ENCODE measurements at places on chromosomes 4 and X.

DNA sequence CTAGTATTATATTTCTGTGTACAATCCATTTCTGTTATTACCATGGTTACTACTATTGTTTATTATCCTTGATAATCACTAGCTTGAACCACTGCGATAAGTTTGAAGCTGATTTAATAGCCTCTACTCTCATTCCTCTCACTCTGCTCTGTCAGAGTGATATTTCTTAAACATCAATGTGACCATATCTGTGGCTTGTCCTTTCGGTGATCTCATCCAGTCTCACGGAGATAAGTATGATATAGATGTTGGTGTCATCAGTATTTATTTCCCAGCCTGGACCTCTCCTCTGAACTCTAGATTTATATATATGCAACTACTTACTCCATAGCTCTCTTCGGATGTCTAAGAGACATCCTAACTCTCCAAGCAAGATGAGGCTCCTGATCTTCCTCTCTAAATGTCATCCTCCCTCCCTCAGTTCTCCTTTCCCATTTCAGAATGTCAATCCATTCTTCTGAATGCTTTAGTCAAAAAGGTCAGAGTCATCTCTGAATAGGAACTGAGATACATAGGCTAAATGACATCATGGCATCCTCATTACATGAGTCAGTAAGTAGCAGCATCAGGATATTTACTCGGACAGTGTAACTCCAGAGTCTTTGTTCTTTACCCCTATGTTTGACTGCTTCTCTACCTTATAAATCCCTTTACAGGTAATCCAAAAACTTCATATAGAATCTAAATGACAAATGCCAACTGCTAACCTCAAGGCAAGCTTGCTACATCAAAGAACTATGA lies 129.5 kb downstream of the PACRGL start:
- DNase-seq, result no peak

GRCh38 chrX:17374619-17375366 lies at the start of gene NHS:
Gene NHS, plus strand, starts transcription at chrX:17375200. Its CDS starts 558 bp downstream, at chrX:17375758.
- no peak for DNase-seq

- no peak for DNase-seq
These were observed 9.5 kb upstream of the CENPE start for GRCh38 chr4:103207673-103208072.

- no peak for DNase-seq
These were observed 231.7 kb upstream of the PPARGC1A start for GRCh38 chr4:24121395-24122175.

- DNase-seq, result no peak
These were observed 273.7 kb upstream of the NOCT start for GRCh38 chr4:138741766-138742377.

- no peak for DNase-seq
These were observed 201.8 kb downstream of the SOWAHB start for GRCh38 chr4:76696109-76696508.

GRCh38 chrX:81202943-81203342 lies 1.0 kb downstream of the SH3BGRL start:
- no peak for DNase-seq

DNA sequence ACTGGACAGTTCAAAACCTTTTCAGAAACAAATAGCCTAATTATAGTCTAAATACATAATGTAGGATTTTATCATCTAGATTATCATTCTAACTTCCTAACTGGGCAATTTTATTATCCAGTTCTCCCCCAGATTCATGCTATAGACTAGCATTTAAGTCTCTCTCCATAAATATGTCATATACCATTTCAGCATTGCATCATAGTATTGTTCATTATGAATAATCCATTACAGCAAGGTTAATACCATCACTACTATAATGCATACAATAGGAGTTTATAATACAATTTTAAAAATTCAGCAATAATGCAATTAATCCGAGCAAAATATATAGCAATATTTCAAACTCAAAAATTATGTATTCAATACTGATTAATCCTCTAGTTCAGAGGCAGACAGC lies 77.4 kb downstream of the PDGFC start:
- DNase-seq, result no peak

DNA sequence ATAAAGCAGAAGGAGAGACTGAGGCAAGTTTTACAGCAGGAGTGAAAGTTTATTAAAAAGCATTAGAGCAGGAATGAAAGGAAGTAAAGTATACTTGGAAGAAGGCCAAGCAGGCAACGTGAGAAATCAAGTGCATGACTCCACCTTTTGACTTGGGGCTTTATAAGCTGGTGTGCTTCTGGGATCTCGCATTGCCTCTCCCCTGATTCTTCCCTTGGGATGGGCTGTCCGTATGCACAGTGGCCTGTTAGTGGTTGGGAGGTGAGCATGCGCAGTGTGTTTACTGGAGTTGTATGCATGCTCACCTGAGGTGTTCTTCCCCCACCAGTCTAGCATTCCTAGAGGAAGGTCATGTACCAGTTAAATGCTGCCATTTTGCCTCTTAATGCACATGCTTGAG lies 29.1 kb upstream of the C1QTNF7 start:
- DNase-seq, result no peak

GRCh38 chr4:54439831-54440243 lies 210.7 kb downstream of the PDGFRA start:
- DNase-seq, result no peak

- no peak for DNase-seq
These were observed 42.4 kb downstream of the KDM6A start for GRCh38 chrX:44915361-44915868.

DNA sequence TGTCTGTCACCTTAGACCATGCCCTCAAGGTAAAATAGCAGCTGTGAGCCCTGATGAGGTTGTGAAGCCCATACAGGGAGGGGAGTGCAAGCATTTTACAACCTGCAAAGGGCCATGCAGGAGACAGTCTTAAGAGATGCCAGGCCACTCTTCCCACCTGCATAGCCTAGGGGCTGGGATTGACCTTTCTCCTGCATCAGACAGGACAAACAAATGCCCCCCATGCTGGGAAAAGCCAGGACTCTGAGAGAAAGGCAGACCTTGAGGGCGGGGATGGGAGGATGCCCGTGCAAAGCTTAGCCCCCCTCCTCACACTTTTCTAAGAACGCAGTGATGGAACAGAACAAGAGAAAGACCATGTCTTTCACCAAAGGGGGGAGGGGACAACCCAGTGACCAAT lies 137.9 kb upstream of the MAMLD1 start:
- no peak for DNase-seq

- DNase-seq, result no peak
These were observed 47.0 kb upstream of the SCOC start for GRCh38 chr4:140326395-140326993.

DNA sequence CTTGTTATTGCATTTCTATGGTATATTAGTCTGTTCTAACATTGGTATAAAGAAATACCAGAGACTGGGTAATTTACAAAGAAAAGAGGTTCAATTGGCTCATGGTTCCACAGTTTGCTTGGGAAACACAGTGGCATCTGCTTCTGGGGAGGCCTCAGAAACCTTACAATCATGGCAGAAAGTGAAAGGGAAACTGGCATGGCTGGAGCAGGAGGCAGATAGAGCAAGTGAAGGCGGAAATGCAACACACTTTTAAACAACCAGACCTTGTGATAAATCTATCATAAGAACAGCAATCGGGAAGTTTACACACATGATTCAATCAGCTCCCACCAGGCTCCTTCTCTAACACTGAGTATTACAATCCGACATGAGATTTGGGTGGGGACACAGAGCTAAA lies 346.6 kb upstream of the GNPDA2 start:
- DNase-seq, result no peak

DNA sequence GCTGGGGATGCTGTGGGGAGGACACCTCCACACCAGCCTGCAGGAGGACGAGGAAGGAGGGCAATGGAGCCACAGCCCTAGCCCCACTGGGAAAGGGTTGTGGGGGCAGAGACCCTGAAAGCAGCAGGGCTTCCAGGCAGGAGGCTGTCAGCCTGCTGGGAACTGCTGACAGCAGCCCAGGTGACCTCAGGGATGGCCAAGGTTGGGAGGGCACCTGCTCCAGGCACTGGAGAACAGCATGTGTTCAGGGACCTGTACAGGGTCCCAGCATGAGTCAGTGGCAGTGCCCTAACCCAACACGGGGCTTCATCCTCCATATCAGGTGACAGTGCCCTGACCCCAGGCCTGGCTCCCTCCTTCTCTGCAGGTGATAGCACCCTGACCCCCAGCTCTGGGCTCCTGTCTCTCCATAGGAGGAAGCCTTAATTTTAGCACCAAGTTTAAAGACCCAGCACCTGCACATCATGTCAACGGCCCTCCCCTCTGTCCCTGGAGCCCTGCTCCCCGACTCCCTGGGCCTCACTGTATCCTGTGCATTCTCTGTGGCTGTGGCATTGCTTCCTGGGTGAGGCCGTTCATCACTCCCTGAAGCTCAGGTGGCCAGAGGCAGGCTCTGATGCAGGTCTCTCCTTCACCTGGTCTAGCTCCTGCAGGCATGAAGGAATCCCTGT lies 66.3 kb downstream of the CRMP1 start:
- DNase-seq, result no peak

DNA sequence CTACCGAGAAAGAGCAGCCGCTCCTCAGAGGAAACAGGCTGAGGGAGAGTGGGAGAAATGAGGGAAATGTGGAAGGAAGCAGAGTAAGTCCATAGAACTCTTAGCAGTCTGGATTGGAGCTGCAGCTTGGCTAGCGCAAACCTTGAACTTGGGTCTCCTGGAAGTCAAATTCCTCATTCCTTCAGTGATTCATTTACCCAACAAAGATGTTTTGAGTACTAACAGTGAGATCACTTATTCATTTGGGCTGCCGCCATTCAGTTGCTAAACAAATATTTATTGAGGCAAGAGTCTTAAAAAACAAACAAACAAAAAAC lies 51.5 kb downstream of the SEL1L3 start:
- no peak for DNase-seq

GRCh38 chr4:168584321-168584771 lies 87.5 kb downstream of the PALLD start:
- no peak for DNase-seq

DNA sequence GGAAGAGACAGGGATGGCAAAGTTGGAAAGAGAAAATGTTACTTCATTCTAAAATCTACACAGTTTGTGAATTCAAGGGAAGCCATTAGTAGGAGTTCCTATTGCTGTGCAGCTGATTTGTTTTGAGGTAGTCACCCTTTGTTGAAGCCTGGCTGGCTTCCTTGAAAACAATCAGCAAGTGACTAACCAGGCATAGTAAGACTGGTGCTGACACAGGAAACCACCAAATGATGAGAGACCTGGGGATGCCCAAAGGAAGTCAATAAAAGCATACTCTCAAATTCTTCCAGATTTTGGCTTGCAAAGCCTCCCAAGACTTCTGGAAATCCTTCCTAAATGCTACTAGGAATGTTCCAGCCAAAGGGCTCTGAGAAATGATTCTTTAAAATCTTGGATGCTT lies 23.9 kb upstream of the PRDM8 start:
- no peak for DNase-seq

DNA sequence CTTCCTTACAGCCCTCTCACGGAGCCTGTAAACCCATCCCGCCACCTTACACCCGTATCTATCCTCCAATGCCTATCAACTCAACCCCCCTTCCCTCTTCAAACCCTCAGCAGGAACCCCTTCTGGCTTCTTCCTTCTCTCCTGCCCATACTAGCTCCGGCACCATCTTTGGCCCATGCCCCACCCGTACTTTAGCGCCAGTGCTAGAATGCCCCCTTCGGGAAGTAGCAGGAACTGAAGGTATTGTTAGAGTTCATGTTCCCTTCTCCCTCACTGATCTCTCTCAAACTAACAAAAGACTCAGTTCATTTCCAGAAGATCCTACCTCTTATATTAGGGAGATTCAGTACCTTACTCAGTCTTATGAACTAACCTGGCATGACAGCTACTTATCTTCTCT lies 2.7 kb upstream of the UGT2B15 start:
- DNase-seq, result no peak

DNA sequence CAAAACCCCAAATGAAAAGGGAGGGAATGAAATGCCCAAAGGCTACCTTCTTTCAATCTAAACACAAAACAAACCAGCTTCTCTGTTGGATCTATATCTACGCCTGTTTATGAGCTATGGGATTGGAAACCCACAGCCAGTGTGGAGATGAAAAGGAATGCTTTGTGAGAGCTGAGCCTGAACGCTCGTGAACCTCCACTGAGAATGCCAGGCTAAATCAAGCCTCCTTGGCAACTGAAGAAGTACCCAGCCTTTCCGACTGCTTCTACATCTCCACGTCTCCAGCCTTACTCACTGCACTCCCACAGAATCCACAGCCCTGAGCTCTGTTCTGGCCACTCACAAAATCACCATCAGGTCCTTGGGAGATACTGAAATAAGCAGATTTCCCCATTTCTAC lies 31.8 kb downstream of the PROM1 start:
- DNase-seq, result no peak

DNA sequence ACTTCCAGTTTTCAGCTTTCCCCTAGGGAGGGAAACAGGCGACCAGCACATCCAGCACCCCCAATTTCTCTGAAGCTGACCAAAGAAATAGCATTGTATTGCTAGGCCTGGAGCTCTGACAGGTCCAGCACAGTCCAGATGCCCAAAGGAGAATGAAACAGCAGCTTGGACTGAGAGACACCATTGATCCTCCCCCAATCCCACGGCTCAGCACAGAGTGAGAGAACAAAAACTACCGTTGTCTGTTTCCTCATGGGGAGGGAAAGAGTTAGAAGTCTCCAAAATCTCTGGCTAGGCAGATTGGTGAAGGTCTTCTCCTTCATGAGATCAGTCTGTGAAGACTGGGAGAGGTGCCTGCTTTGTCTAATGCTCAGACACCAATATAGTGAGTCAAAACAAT lies 8.6 kb downstream of the TCEAL7 start:
- no peak for DNase-seq

DNA sequence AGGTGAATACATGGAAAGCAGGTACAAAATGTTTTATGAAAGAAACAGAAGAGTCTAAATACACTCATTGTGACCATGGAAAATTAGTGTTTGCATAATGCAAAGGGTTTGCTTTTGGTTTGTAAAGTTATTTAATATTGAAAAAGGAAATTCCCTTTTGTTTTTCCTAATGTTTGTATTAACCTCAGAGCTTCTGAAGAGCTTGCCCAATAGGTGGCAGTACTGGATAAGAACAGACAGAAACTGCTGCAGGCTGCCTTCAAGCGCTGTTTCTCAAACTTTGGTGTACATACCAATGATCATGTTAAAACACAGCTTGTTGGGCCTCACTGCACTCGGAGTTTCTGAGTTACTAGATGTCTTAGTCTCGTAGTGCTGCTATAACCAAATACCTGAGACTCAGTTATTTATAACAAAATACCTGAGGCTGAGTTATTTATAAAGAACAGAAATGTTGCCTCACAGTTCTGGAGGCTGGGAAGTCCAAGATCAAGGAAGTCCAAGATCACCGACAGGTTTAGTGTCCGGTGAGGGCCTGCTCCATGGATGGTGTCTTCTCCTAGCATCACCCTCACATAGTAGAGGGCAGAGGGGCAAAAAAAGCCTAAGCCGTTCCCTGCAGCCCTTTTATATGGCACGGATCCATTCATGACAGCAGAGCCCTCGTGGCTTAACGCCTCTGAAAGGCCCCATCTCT lies 54.2 kb downstream of the SUPT20HL2 start:
- DNase-seq, result no peak

DNA sequence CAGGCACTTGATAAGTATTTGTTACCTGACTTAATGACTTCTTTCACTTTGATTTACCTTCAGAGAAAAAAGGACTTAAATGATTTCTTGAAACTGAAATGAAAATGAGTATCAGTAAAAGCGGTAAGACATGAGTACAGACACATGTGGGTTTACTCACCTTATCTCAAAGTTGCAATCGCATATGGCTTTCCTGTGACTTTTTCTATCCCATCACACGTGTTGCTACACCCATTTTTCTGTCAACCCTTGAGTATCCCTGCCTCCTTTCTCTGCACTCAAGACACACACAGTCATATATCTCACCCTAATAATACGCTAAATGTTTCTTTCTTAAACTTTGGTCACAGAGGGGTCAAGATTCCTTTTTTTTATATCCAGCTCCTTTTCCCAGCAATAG lies 11.0 kb upstream of the ARHGEF38 start:
- DNase-seq, result no peak
